Renal cortex interstitium (tissue), 15 donors: ENCODE measurements at places on chromosomes 7 and 10.

DNA sequence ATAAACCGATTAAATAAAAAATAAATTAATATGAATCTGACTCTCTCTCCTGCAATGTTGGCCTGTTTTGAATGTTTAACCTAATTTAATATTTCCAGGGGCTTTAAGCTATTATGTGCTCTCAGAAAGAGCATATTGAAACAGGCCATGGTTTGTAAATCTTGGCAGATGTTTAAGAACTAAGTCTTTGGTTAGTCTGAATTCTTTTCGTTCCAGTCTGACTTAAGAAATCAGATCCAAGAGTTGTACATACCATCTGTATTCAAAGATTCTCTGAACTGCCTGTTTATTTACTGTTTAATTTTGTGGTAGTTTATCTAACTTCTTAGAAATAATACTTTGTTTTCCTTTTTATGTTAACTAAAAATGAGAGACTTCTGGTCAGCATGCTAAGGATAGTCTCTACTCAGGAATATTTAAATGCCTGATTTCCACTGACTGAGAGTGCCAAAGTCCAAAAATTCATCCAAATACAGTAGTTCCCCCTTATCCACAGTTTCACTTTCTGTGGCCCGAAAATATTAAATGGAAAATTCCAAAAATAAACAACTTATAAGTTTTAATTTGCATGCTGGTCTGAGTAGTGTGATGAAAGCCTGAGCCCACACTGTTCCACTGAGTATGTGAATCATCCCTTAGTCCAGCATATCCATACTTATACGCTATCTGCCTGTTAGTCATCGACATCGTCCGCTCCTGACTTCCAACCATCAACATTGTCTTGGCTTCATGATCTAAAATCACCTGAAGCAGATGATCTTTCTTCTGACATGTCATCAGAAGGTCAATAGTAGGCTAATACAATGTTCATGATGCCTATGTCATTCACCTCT, 238.1 kb upstream of the CSTF2T start:
- no peak for DNase-seq

DNA sequence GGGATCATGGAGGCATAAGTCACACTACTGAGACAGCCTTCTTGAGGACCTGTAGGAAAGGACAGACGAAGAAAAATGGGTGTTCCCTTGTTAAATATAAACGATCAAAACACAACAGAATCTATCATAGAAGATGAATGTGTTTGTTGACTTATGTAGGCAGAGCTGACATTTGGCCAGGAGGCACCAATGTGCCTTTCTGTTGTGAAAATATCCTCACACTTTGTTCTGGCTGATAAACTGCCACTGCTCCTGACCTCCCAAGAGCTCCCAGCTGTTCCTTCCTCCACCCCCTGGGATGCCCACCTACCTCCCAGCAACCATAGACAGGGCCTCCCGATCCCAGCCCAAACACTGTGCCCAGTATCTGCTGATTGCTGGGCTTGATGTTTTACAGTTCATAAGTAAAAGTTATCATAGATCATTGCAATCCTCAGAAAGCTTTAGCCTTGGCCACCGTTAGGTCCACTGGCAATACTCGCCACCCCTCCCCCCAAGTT, 116.6 kb downstream of the CTTNBP2 start:
- no peak for DNase-seq

GRCh38 chr10:133072196-133072595, 15.5 kb upstream of the ADGRA1 start:
- DNase-seq, result no peak

DNA sequence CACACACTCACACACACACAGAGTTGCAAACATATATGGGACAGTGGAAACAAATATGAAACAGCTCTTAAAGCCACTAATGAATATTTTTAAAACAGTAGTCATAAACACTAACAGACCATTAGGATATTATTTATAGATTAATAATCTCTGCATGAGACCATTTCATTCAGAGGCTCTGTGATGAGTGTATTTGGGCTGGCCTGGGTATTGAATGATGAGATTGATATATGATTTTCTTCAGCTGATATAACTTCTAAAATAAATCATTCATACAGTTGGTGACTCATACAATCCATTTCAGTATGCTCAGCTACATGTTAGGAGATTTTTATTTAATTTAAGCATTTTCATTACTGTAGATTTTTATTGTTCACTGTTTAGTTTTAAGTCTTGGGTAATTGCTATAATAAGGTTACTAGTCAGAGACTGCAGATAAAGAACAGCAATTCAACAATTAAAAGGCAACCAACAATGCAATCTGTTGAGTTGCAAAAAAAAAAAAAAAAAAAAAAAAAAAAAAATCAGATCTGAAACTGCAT, 25.2 kb upstream of the AGK start:
- DNase-seq, result no peak

GRCh38 chr7:51732116-51732515, 415.5 kb upstream of the COBL start:
- DNase-seq, result no peak

DNA sequence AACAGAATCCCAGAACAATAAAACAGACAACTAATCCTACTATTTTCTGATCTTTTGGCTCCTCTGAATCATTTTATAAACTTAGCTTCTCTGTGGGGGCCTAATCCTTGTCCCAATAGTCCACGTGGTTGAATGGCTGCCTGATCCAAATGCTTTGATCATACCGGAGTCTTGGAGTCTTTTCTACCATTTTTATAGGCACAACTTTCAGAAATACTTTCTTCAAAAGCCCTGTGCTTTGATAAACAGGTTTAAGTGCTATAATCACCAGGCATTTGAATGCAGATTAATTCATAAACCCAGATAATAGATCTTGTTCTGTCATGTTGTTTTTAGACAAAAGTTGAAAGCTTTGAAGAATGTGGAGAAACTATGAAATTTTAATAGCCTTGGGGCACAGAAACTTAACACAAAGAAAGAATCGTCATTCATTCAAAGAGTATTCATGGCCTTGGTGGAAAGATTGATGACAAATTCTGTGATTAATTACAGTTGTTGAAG, 163.7 kb downstream of the AHR start:
- no peak for DNase-seq

GRCh38 chr7:140081774-140082425, 19.1 kb upstream of the PARP12 start:
- no peak for DNase-seq

DNA sequence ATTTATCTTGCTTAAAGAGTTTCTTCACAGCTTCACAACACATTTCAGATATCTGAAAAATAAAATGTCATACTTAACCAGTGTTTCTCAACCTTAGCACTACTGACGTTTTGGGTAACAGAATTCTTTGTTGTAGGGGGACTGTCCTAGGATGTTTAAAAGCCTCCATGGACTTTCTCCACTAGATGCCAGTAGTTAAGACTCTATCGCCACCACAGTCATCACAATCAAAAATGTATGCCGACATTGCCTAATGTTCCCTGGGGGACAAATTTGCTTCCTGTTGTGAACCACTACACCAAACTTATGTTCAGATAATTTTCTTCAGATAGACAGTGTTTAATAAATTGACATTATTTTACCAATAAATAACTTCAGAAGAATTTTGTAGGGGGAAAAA, 13.4 kb downstream of the NOC3L start:
- no peak for DNase-seq

DNA sequence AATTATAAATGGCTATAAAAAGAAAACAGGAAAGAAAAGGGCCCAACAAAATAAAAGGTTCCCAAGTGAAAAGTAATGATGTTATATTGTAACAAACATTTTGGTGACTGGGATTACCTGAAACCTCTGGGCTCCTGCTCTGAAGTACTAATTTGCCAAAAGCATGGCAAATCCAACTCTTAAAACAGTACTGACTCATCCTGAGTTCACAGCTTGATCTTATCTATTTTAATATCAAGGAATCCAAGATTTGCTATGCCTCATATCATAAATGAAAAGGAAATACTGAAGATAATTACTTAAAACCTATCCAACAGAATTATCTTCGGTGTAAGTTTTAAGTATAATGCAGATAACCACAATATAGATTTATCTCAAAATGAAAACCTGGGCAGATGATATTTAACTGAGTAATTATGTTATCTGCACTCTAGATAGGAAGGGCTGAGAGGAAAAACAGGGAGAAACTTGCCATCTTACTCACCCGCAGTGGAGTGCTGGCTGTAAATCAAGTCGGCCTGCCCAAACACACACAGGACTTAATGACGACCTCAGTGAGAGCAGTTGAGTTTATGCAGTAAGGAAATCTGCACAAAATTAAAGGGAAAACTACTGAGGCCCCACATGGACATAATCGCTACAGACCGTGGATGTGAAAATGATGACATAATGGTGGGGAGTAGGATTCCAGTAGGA, 48.4 kb downstream of the MPP7 start:
- no peak for DNase-seq

- DNase-seq, result no peak
Measured at GRCh38 chr10:125011171-125011925, 69.4 kb downstream of the ZRANB1 start.

GRCh38 chr10:3876350-3876962, 91.4 kb upstream of the KLF6 start:
- no peak for DNase-seq

DNA sequence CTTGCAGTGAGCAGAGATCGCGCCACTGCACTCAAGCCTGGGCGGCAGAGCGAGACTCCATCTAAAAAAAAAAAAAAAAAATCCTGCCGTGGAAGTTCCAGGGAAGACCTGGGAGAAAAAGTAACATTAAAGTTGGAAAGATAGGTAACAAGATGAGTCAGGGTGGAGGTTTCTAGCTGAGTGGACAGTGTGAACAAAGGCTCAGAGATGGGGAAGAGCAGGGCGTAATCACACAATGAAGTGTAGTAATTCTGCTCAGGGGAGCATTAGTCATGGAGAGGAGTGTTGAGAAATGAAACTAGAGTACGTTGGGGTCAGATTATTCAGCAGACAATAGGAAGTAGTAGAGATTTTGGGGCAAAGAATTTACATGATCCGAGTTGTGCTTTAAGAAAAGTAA, 21.6 kb upstream of the WASL start:
- DNase-seq, result no peak

DNA sequence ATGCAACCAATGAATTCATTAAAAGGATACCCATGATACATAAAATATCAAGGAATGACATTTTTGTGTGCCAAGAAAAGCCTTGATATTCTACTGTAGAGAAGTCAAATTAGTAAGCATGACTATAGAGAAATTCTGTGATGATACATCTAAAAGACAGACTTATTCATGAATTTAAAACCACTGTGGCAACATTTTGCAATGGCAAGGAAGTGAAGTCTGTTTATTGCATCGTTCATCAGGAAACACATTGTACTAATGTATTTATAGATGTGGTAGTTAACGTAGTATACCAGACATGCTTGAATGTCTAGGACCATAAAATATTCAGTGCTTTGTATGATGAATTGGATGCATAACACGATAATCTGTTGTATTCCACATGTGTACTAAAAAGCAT, 9.3 kb upstream of the CLEC5A start:
- no peak for DNase-seq

- no peak for DNase-seq
Measured at GRCh38 chr10:112000466-112000865, 183.1 kb downstream of the GPAM start.

- no peak for DNase-seq
Measured at GRCh38 chr7:102089175-102090098, 197.2 kb upstream of the SH2B2 start.

- no peak for DNase-seq
Measured at GRCh38 chr10:1324903-1325302, 268.7 kb downstream of the WDR37 start.

GRCh38 chr7:121604627-121605316, 208.7 kb upstream of the FAM3C start:
- no peak for DNase-seq

DNA sequence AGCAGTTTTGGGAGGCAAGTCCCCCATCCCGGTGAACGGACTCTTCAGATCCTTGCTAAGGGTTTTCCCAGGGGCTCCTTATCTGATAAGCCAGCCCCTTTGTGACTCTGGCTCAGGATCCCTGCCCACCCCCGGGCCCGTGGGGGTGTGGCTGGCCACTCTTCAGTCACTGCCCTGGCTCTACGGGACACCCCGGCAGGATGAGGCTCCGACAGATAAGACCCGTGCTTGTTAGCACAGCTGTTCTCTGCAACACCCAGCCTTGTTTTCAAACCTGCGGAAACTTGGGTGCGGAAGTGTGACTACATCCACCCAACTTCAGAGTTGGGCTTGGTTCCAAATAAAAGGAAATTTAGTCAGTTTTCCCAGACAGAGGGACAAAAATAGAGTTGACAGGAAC, 66.7 kb upstream of the PODXL start:
- DNase-seq, result no peak

- DNase-seq, result no peak
Measured at GRCh38 chr10:6607182-6607581, 27.1 kb upstream of the PRKCQ start.

- no peak for DNase-seq
Measured at GRCh38 chr7:17038160-17038782, 156.5 kb upstream of the AGR3 start.

- DNase-seq, result no peak
Measured at GRCh38 chr10:11193001-11193551, 175.4 kb downstream of the CELF2 start.

DNA sequence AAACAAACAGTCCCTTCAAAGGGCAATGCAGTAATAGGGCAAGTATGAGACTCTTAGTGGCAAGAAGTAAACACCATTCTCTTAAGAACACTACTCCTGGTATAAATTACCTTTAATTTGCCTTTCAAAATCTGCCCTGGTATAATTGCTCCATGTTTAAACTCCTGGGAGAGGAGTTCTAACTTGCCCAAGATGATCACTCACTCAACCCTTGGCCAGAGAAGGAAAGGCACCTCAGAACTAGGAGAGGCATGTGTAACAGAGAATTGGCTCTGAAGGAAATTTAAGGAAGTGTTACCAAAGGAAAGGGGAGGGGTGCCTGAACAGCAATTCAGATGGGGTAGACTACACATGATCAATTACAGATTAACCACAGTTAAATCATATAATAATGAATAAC, 1173.6 kb upstream of the SORCS1 start:
- no peak for DNase-seq

DNA sequence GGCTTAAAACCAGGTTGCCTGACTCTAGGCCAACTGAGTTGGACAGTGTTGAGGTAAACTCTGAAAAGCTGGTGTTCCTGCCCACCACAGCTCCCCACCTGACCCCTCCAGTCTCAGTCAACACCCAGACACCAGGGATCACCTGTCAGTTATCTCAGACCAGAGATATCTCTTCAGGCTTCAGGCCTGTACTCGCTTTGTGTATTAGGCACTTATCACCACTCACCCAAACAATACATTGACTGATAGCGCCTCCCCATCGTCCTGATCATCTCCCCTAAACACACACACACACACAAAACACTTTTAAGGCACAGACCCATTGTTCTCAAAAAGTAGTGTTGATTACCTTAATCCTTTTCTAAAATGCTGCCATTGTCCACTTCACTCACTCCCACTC, 111.5 kb downstream of the PLCE1 start:
- no peak for DNase-seq

DNA sequence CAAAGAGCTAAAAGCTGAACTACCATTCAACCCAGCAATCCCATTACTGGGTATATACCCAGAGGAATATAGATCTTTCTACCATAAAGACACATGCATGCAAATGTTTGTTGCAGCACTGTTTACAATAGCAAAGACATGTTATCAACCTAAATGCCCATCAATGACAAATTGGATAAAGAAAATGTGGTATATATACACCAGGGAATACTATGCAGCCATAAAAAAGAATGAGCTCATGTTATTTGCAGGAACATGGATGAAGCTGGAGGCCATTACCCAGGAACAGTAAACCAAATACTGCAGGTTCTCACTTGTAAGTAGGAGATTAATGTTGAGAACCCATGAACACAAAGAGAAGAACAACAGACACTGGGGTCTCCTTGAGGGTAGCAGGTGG, 1295.1 kb downstream of the TYW1 start:
- no peak for DNase-seq
